ENCODE measurements at places on chromosomes 13 and 19. TPM values are rescaled to one million over a fixed set of nuclear protein-coding genes. Genes with fewer than 3 reads are reported as not detected.

- H3K4me3 ChIP-seq: no peak overlapping the region
- no peak for DNase-seq
- no peak overlapping the region for H3K27ac ChIP-seq
- no peaks in the 10 kb centered on the region for H3K4me1 ChIP-seq
Observed at GRCh38 chr19:54352546-54352945, 12.2 kb downstream of the LAIR1 start.

- H3K4me1 ChIP-seq: no peaks in the 10 kb centered on the region
- DNase-seq: no peak
- no peaks in the 10 kb centered on the region for H3K36me3 ChIP-seq
- no peak overlapping the region for H3K4me3 ChIP-seq
Observed at GRCh38 chr13:74217811-74218210, 83.6 kb upstream of the KLF12 start.

- no peaks in the 10 kb centered on the region for H3K27me3 ChIP-seq
- H3K4me3 ChIP-seq: no peak overlapping the region
- no peak for DNase-seq
- H3K36me3 ChIP-seq: no peaks in the 10 kb centered on the region
Observed at GRCh38 chr19:6138066-6138465, 2.6 kb downstream of the ACSBG2 start.

DNA sequence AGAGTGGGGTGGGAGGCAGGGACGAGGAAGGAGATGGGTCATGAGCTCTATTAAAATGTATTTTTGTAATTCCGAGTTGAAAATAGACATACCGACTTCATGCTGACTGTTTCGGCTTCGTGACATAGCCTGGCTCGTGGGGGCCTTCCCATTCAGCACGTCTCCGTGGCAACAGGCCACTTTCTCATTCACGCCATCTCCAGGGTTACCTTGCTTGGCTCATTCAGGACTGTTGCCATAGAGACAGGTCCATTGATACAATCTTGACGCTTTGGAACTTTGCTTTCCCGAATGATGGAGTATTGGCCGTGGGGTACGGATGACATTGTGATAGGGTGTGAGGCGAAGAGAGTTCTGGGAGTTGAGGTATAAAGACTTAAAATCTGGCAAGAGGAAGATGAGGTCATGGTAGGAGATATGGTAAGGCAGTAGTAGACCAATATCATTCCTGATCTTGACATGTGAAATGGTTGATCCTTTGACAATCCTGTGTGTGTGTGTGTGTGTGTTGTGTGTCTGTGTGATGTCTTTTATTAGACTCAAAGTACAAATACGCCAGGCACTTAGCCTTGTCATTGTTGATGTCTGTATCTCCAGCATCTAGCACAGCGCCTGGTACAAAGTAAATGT lies 97.3 kb downstream of the CACNA1A start:
- no peaks in the 10 kb centered on the region for H3K4me1 ChIP-seq
- no peak overlapping the region for H3K27ac ChIP-seq
- no peak overlapping the region for H3K4me3 ChIP-seq
- no peak for DNase-seq
- H3K36me3 ChIP-seq: no peaks in the 10 kb centered on the region
- H3K27me3 ChIP-seq: no peaks in the 10 kb centered on the region

GRCh38 chr13:64675255-64675892 lies 2554.8 kb downstream of the PCDH9 start:
- H3K4me1 ChIP-seq: no peaks in the 10 kb centered on the region
- H3K4me3 ChIP-seq: no peak overlapping the region
- H3K36me3 ChIP-seq: no peaks in the 10 kb centered on the region
- H3K27me3 ChIP-seq: no peaks in the 10 kb centered on the region
- no peak for DNase-seq

DNA sequence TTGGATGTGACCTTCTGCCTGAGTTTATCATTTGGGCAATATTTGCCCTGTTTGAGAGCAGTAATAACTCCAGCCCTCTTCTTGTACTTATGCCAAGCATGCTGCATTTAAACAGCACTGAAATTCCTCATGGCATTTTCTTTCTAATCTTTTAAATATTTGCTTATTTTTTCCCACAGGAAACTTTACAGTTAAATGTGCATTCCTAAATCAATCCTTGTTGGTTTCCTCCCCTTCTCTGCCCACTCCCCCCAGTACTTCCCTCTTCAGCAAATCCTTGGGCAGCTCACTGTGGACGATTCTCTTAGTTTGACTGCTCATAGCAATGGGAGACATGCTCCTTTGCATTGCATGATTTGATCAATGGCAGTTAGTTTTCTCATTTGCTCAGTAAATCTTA lies 68.7 kb downstream of the RAP2A start:
- peaks cover 5% of the 10 kb centered on the region for H3K4me1 ChIP-seq
- DNase-seq: no peak
- H3K27ac ChIP-seq: no peak overlapping the region

DNA sequence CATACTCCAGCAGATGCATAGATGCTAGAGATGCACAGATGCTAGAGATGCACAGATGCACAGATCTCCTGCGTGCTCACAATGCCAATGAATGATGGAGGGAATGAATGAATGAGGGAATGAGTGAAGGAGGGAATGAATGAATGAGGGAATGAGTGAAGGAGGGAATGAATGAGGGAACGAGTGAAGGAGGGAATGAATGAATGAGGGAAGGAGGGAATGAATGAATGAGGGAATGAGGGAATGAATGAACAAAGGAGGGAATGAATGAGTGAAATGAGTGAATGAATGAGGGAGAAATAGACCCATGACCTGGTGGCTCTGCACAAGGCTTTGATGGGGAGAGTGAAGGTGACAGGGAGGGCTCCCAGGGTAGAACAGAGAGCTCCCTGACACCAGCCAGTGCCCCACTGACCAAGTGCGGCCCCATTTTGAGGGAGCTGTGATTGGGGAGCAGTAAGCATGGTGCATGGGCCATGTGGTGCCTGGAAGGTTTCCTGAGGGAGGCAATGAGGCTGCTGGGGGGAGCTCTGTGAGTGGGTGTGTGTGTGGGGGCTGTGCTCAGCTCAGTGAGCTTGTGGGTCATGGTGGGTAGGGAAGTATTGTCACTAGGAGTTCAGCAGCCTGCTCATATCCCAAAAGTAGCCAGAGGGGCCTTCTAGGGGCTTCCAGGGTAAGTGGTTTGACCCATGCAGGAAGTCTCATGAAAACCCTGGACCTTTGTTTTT lies 12.7 kb downstream of the SLC27A1 start:
- H3K27me3 ChIP-seq: no peaks in the 10 kb centered on the region
- no peaks in the 10 kb centered on the region for H3K36me3 ChIP-seq
- DNase-seq: no peak
- peaks cover 5% of the 10 kb centered on the region for H3K4me1 ChIP-seq

- peaks cover 31% of the 10 kb centered on the region for H3K4me1 ChIP-seq
- no peak for DNase-seq
- H3K27ac ChIP-seq: no peak overlapping the region
- no peaks in the 10 kb centered on the region for H3K36me3 ChIP-seq
- no peak overlapping the region for H3K4me3 ChIP-seq
- no peaks in the 10 kb centered on the region for H3K27me3 ChIP-seq
Observed at GRCh38 chr13:98508280-98508679, 68.6 kb downstream of the STK24 start.

DNA sequence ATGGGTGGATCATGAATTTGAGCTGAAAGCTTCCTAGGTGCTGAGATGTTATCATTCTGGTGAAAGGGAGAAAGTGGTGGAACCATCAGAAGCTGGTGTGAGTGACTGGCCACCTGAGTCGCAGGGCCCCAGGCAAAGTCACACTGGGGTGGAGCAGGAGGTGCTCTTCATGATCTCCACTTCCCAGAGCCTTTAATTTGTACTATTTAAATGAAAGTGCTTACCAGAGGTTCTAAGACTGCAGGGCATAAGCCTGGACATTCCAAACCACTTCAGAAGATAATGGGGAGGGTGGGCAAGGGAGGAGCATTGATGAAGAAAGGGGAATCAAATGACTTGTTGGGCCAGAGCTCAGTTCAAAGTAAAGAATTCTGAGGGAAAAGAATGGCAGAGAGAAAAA lies 156.1 kb downstream of the RGCC start:
- no peak overlapping the region for H3K4me3 ChIP-seq
- no peaks in the 10 kb centered on the region for H3K36me3 ChIP-seq
- H3K27me3 ChIP-seq: no peaks in the 10 kb centered on the region
- DNase-seq: no peak

- peaks cover 3% of the 10 kb centered on the region for H3K27me3 ChIP-seq
- no peak for DNase-seq
- H3K4me3 ChIP-seq: no peak overlapping the region
- H3K4me1 ChIP-seq: no peaks in the 10 kb centered on the region
- no peak overlapping the region for H3K27ac ChIP-seq
- H3K36me3 ChIP-seq: no peaks in the 10 kb centered on the region
Observed at GRCh38 chr19:35074426-35075201, 33.1 kb downstream of the HPN start.

DNA sequence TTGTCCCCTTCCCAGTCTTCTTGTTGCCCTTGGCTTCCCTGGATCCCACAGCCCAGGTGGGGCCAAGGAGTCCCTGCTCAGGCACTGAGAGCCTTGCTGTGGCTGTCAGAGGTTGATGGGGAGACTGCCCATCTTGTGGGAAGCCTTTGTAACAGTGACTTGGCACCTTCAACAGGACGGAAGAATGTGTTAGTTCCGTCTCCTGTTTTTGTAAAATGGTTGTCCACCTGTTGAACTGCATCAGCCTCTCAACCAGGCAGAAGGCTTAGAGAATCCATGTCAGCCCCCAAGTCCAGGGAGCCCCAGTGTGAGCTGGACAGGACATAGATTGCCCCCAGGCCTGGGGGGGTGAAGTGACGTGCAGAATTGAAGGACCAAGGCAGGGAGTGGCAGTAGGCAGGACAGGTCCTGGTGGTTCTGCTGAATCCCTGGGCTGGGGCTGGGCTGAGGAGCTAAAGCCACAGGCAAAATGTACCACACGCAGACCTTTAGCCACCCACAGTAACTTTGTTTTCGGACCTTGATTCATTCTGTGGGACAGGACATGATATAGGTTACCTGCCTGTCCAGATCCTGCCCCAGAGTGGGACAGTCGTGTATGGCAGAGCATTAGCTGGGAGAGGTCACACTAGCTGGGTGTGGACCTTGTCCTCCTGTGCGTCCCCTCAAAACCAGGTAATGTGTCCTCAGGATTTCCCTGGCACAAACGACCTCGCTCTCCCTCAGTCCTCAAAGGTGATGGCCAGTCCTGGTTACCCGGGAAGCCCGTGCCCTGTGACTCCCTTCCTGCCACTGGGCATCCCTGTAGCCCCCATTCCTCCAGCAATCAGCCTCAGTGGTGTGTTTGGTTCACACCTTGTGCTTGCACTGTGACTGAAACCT lies 47.0 kb downstream of the GATAD2A start:
- peak overlapping the region; percentile 41 for H3K27ac ChIP-seq
- H3K4me1 ChIP-seq: peaks cover 19% of the 10 kb centered on the region
- H3K27me3 ChIP-seq: no peaks in the 10 kb centered on the region
- no peak overlapping the region for H3K4me3 ChIP-seq
- H3K36me3 ChIP-seq: no peaks in the 10 kb centered on the region

- H3K4me1 ChIP-seq: peaks cover 32% of the 10 kb centered on the region
- no peak overlapping the region for H3K4me3 ChIP-seq
- no peaks in the 10 kb centered on the region for H3K36me3 ChIP-seq
- no peaks in the 10 kb centered on the region for H3K27me3 ChIP-seq
Observed at GRCh38 chr19:11347546-11348039, 1.3 kb downstream of the CCDC159 start.

- no peaks in the 10 kb centered on the region for H3K36me3 ChIP-seq
- no peak overlapping the region for H3K4me3 ChIP-seq
- DNase-seq: no peak
- H3K27me3 ChIP-seq: no peaks in the 10 kb centered on the region
- H3K27ac ChIP-seq: no peak overlapping the region
Observed at GRCh38 chr13:79477968-79478367, 3.0 kb upstream of the NDFIP2 start.

DNA sequence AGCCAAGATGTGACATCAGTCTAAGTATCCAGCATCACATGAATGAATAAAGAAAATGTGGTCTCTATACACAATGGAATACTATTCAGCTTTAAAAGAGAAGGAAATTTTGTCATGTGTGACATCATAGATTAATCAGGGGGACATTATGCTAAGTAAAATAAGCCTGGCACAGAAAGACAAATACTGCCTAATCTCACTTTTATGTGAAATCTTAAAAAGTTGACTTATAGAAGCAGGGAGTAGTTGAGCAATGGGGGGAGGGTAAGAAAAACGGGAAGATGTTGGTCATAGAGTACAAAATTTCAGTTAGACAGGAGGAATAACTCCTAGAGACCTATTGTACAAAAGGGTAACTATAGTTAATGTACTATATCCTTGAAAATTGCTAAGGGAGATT lies 10.4 kb upstream of the LCP1 start:
- DNase-seq: no peak
- H3K4me1 ChIP-seq: peaks cover 7% of the 10 kb centered on the region
- H3K36me3 ChIP-seq: no peaks in the 10 kb centered on the region
- H3K27me3 ChIP-seq: no peaks in the 10 kb centered on the region
- no peak overlapping the region for H3K27ac ChIP-seq
- no peak overlapping the region for H3K4me3 ChIP-seq

DNA sequence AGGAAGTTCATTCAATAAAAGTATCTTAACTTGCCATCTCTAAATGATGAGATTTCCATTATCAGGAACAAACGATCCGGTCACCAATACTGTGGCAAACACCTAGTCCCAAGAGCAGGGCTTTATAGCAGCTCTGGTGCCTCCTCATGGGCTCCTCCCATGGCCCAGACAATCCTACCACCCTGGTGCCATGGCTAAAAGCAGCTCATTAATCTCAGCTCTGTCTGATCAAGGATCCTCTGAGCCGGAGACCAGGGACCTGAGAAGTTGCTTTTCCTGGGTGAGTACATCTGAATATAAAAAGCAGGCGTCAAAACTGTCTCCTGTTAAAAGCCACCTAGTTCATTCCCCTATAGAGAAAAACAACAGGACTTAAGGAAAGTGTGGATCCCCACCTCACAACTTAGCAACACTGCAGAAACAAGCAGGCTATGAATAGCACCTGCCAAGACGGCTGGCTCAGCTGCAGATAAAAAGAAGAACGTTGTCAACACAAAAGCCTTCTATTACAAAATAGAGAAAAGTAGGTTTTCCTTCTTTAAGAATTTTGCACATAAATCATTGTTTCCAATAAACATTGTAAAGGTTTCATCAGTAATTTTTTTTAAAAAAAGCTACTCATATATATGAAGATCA lies 30.3 kb downstream of the TSHZ3 start:
- no peaks in the 10 kb centered on the region for H3K4me1 ChIP-seq
- no peak for DNase-seq
- no peak overlapping the region for H3K27ac ChIP-seq
- H3K36me3 ChIP-seq: no peaks in the 10 kb centered on the region
- H3K4me3 ChIP-seq: no peak overlapping the region
- no peaks in the 10 kb centered on the region for H3K27me3 ChIP-seq

- no peaks in the 10 kb centered on the region for H3K36me3 ChIP-seq
- H3K27me3 ChIP-seq: no peaks in the 10 kb centered on the region
- no peak overlapping the region for H3K4me3 ChIP-seq
Observed at GRCh38 chr13:99737481-99738245, 233.9 kb downstream of the ZIC5 start.

EID2B gene
- 4.7 TPM for total RNA-seq

PSG11 gene
- total RNA-seq: not detected

SYCN gene
- total RNA-seq: not detected

RASIP1 gene
- total RNA-seq: 17.3 TPM

PRKCG gene
- total RNA-seq: not detected

FSTL3 gene
- total RNA-seq: 215 TPM

All from adrenal gland (tissue), 19 donors.